Stimulated activated CD8-positive, alpha-beta memory T cell treated with anti-CD3 and anti-CD28 coated beads, Interleukin-7, amount 100 ng/mL, for 1 hour (primary cell): ENCODE measurements at places on chromosomes 7 and 10.
A peak's percentile ranks its signal among the peaks of the same experiment; 100 is the strongest.

- DNase-seq: no peak
Observed at GRCh38 chr10:95693071-95693667, 558 bp downstream of the TCTN3 start.

DNA sequence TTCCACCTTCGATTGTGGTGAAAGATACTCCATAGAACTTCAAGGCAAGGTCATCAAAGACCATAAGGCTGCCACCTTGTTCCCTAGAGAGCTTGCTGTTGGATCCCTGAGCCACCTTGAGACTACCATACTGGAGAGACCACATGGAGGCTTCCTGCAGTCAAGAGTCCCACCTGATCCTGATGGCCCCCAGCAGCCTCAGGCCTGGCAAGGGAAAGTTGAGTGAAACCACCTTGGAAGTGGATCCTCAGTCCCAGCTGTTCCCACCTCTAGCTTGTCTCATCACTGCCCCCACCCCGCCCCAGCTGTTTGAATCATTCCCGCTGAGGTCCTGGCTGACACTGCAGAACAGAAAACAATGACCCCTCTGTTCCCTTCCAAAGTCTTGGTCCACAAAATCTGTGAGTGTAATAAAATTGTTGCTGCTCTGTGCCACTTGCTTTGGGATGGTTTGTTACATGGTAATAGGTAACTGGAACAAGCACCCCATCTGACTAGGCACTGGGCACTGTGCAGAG, 32.0 kb downstream of the PRLHR start:
- no peak for DNase-seq

- no peak for DNase-seq
Observed at GRCh38 chr7:81170291-81170690, 251.4 kb upstream of the SEMA3C start.

- DNase-seq: no peak
Observed at GRCh38 chr7:96059075-96059474, 262.8 kb downstream of the SLC25A13 start.

GRCh38 chr7:149875396-149875795, 1.6 kb downstream of the ATP6V0E2 start:
- no peak for DNase-seq

DNA sequence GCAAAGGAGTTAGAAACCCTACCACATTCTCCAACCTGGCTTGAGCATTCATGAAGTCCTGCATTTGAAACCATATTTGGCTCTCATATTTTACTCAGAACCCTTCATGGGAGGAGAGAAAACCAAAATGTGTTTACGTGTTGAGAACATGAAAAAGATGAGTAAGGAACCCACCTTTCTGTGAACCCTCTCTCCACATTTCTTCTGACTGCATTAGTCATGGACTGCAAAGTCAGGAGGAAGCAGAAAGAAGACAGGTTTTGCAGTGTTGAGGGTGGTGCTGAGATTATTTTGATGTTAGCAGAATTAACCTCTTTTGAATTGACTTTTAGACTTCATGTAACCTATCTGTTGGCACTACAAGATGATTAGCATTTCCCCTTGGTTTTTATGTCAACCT, 4.9 kb downstream of the IFIT1B start:
- no peak for DNase-seq

GRCh38 chr7:104045183-104045582, 55.7 kb upstream of the RELN start:
- DNase-seq: no peak

GRCh38 chr10:47403446-47404318, 19.6 kb upstream of the ZNF488 start:
- no peak for DNase-seq

GRCh38 chr10:68957654-68958053, 1.7 kb downstream of the DDX21 start:
- DNase-seq: no peak

- no peak for DNase-seq
Observed at GRCh38 chr7:94738071-94738470, 82.1 kb upstream of the SGCE start.

GRCh38 chr7:12369072-12369471, 34.6 kb downstream of the VWDE start:
- no peak for DNase-seq

- DNase-seq: no peak
Observed at GRCh38 chr7:1015196-1016121, 28.9 kb upstream of the GPR146 start.

DNA sequence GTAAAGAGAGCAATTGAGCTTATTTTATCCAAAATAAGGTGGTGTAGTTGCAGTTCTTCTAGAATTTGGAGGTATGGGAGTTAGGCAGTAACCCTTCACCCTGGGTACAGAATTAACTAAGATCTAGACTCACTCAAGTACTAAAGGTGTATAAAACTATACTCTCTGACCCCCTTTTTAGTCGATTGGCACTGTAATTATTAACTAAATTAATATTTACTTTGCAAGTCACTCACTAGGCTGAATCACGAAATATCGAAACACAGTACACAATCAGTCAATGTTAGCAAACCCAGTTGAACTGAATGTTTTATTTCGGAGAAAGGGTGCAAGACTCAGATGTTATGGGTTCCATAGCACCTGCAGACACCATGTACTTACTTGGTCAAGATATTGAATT, 14.6 kb upstream of the CYP2C19 start:
- DNase-seq: no peak

GRCh38 chr10:111360260-111360925, 283.6 kb downstream of the ADRA2A start:
- DNase-seq: no peak

DNA sequence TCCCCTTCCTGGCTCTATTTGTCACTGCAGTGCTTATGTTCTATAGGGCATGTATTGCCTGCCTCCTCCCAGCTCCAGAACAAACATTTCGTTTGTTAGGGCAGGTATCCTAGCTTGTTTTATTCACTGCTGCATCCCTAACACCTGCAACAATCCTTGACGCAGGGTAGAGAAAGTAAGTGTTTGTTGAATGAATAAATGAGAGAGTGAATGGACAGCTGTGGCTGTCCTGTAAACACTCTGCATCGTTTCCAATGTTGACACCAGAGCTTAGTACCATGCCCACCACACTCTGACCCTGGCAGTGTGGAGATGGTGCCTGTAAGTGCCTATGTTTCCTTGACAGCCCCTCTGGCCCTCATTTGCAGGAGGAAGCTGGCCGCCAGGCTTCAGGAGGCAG, 21.0 kb downstream of the MYH16 start:
- DNase-seq: no peak

- peak; percentile 0 for DNase-seq
Observed at GRCh38 chr7:81469869-81470723, 299.8 kb downstream of the HGF start.

- DNase-seq: no peak
Observed at GRCh38 chr7:95316588-95316987, 7.7 kb downstream of the PON1 start.

- DNase-seq: no peak
Observed at GRCh38 chr10:49649936-49650723, 29.3 kb upstream of the C10orf53 start.

DNA sequence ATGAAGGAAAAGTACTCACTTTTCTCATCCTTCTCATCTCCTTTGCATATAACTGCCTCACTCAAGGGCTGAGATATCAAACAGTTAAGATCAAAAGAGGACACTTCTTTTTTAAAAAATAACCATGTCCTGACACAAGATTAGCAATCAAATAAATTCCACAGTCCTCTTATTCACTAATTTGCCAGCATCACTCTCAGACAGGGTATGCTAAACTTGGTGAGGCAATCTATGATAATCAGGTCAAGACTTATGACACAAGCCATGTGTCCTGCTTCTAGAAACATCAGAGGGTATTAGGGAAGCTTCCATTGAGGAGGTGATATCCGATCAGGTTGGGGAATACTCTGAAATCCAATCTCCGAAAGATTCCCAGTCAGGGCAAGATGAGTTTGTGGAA, 10.4 kb downstream of the PANK1 start:
- no peak for DNase-seq

- DNase-seq: no peak
Observed at GRCh38 chr7:134425777-134426176, 33.1 kb downstream of the AKR1B1 start.

DNA sequence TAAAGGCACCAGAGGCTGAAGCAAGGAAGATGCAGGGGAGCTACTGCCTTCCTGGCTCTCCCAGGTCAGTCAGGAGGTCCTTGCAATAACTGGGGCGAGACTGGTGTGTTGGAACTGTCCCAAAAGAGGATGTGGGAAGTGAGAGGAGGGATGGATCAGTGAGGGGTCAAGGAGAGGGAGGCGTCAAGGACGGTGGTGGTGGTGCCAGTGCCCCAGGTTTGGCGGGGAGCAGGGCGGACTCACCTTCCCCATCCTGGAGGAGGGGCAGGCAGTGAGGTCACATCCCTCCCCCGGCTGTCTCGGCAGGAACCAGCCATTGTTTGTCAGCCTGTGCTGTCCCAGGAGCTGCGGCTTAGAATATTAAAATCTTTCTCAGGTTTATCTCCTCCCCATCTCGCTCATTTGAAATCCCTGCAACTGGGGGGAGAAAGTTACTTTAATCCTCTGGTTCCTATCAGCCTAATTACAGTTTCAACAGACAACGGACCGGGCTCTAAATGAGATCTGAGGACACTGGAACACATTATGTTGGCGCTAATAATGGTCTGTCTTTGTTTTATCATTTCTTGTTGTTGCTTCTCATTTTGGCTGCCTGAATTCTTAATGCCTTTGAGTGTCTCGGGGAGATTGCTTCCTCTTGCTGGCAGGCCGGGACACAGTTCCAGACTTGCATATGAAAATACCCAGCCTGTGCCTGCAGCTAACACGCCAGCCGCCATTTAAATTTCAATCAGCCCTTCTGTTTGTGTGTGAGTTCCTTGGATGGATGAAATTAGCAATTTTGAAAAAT, 387.5 kb downstream of the RPS24 start:
- DNase-seq: no peak

- no peak for DNase-seq
Observed at GRCh38 chr7:115008465-115009114, 86.7 kb downstream of the MDFIC start.

GRCh38 chr7:132390705-132391104, 185.6 kb downstream of the PLXNA4 start:
- no peak for DNase-seq

- no peak for DNase-seq
Observed at GRCh38 chr7:152132812-152133211, 107.3 kb downstream of the GALNT11 start.
